ENCODE measurements at places on chromosomes 4 and X.

DNA sequence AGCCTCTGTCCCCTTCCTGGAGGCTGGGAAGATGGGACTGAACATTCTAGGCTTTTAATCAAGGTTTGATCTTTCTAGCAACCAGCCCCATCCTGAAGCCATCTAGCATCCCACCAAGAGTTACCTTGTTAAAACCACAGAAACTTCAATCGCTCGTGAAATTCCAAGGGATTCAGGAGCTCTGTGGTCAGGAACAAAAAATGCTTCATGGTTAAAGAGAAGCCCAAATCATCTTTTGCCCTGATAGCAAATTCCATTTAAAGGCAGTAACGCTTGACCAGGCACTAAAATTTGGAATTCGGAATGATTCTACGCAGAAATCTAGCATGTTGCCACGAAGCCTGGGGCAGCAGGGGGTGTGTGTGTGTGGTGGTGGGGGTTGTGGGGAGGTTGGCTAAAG lies 47.8 kb downstream of the CASP6 start:
- DNase-seq, result no peak

GRCh38 chr4:133143775-133144430 lies 5.2 kb upstream of the PCDH10 start:
- DNase-seq, result no peak

- no peak for DNase-seq
Measured at GRCh38 chrX:25976683-25977310, 161.3 kb upstream of the MAGEB18 start.

GRCh38 chr4:65456579-65456978 lies 213.7 kb downstream of the EPHA5 start:
- DNase-seq, result no peak

- no peak for DNase-seq
Measured at GRCh38 chr4:142925161-142925560, 79.1 kb upstream of the INPP4B start.

DNA sequence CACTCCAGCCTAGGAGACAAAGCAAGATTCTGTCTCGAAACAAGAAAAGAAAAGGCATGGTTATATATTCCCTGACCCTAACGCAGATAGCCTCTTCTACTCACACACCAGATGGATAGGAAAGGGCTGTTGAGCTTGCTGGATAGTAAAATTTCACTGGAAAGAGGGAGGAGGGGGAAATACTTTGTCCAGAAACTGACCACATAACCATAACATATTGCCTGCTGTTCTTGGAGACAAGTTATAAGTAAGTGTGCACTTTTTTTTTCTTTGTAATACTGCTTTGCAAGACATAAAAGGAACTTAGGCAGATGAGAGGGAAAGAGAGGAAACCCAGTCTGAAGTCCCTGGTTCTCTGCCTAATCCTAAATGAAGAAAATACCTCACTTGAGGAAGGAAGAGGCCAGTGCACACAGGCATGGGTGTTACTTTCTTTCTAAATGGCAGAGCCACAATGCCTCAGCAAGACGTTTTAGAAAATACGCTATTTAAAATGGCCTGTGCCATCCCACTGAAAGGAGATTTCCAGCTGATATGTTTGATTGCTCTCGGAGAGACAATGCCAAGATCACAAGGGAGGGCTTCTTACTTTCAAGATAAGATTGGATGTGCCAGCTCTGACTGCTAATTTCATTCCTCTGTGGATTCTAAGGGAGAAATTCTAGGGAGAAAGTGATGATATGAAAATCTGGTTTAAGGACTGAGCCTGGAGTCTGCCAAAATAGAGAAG lies 140.6 kb downstream of the DCTD start:
- DNase-seq, result no peak

GRCh38 chrX:152907084-152907651 lies 9.3 kb downstream of the ZNF185 start:
- no peak for DNase-seq

DNA sequence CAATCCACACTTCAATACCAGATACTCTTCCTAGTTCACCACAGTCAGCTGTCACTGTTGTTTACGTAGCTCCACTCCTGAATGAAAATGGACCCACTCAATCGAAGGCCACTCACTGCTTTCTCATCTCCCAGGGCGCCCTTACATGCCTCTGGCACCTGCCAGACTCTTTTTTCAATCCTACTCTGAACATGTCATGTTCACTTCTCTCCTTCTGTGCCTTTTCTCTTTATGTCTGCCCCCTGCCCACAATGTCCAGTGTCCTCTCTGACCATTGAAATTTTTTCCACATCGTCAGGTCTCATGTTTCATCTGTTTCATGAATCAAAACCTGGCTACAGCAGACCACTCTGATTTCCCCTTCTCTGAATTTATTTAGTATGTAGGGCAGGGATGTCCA lies 1.3 kb upstream of the MGAT4D start:
- no peak for DNase-seq

GRCh38 chrX:153443476-153444332 lies 2.2 kb downstream of the TREX2 start:
- DNase-seq, result no peak

DNA sequence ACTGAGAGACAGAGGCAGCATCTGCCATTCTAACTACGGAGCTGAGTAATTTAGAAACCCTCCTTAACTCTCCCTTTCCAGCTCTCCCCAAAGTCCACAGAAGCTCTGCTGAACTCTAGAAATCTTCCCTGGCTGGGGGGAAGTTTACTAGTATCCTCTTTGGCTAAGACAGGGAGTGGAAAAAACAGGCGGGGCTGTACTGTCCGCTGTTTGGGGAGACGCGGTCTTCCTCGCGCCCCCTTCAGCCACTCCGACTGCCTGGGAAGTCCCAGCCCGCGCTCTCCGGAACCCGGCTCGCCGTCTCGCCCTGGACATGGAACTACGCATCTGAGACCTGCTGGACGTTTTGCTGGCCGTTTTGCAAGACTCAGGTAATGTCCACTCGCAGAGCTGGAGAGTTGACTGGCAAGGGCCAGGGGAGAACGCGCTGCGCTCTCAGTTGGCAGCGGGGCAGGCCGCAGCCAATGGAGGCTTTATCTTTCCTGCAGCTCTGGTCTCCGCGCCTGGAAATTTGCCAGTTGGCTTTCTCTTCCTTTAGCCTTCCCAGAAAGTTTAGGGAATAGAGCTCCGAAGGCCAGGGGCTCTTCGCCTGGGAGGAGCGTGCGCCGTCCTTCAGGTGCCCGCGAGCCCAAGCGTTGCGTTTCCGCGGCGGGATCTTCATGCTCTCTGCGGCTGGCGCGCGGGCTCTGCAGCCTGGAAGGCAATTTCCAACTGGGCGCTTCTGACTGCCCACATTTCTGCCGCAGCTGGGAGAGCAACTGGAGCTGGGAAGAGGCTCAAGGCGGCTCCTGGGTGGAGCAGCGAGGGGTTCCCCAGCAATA lies 892 bp downstream of the IL1RAPL2 start:
- no peak for DNase-seq

GRCh38 chrX:13000301-13000811 lies 25.4 kb downstream of the TMSB4X start:
- no peak for DNase-seq

DNA sequence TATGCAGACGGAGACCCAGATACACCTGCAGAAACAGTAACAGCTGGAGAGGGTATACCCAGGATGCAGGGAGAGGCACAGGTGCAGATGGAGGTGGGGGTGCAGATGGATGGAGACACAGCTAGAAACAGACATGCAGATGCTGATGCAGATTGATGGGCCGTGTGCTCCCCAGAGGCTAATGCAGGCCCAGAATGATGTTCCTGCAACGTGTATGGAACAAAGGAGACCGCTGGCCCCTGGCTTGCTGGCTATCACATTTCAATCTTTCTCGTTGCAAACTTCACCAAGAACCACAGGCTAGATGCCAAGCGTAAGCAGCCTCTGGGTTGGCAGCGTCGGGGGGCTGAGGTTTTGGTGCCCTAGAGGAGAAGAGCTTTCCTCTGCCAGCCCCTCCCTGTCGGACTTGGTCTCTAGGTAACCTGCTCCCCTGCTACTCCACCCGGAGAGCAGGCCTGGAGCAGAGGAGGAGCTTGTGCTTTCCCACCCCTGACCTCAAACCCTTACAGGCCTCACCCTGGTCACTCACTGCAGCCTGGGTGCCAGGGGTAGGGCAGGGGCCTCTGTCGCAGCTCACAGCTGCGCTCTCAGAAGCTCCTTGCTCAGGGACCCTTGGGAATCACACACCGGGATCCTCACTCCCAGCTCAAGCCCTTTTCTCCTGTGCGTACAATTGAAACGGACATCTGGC lies 69.0 kb upstream of the PSAPL1 start:
- DNase-seq, result no peak

DNA sequence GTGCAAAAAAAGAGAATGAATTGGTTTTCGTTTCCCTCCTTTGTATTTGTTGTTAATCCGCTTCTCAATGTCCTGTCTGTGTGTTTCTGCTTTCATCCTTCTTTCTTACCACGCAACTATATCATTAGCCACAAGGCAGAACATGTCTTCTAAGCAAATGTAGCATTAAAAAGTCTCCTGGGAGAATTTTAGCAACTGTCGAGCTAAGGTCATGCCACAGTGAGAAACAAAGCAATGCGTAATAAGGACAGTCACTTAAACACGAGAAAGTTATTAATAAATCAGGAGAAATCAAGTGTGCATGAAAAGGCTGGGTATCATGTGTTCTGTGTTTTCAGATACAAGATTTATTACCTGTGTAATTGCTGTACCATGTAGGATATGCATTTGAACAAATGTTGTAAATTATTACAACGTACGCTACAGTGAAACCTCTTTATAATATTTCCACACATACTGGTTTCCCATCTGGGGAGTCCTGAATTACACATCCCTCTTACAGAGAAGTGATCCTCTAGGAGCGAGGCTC lies 890.8 kb downstream of the TRIML1 start:
- DNase-seq, result no peak

DNA sequence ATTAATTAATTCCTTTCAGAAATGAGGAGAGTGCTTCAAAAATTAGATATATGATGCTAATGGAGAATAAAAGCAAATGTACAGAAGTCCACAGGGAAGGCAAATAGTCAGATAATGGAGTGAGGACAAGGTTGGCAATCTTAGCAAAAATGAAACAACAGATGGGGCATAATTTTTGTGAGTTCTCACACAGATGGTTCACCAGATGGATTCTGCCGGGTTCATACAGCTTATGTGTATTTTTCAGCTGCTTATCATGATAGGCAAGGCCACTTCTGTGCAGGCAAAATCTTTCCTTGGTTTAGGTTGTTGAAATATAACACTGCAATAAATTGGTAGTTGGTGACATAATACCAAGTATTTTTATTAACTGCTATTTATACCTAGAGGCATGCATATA lies 1539.0 kb upstream of the IGFBP7 start:
- DNase-seq, result peak; percentile 31

- DNase-seq, result no peak
Measured at GRCh38 chr4:112550728-112551127, 34.7 kb upstream of the NEUROG2 start.

- no peak for DNase-seq
Measured at GRCh38 chr4:145487631-145488030, 6.0 kb downstream of the SMAD1 start.

- no peak for DNase-seq
Measured at GRCh38 chr4:54843946-54844345, 186.2 kb downstream of the KIT start.

DNA sequence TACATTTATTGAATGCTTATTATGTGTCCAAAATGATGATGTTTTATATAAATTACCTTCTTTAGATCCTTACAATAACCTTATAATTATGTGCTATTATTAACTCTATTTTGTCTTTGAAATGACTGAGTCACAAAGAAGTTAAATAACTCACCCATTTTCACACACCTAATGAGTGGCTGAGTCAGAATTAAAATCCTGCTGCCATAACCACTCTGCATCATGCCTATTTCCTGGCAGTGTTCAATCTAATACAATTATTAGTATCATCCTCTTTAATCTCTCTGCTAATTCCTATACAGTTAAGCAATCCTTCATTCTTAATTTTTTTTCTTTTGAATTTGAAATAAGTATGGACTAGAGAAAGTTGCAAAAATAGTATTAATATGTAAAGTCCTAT lies 342.9 kb downstream of the CFAP299 start:
- no peak for DNase-seq

DNA sequence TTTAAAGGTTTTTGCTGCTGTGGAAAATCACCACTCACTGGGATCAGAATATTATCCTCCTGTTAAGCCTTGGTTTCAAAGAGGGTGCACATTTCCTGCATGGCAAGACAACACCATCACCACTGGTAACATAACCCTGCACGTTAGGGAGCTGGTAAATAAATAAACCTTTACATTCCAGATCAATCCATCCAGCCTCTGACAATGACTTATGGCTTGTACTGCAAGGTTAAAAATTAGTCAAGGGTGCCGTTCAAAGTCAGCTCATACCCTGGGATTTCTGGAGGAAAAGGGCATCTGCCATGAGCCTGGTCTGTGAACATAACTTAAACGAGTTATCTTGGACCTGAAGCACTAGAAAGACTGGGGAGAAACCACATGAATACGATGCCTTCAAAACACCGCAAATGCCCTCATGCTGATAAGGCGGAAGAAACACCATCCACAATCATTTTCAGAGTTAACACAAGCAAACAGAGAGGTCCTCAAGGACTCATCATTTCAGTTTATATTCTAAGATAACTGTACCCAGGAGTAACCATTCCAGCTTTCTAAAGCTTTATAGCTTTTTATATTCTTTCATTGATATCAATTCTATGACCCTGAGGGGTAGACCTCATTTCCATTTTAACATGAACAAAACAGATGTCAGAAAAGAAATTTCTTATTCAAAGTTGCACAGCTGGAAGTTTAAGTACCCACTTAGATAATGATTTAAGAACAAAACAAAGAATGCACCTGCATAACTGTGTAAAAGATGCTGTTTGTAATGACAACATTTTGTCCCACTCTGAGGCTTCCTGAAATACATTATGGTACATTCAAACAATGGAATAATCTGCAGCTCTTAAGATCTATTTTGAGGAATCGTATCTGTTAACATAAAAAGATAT lies 103.1 kb downstream of the NPNT start:
- DNase-seq, result no peak

DNA sequence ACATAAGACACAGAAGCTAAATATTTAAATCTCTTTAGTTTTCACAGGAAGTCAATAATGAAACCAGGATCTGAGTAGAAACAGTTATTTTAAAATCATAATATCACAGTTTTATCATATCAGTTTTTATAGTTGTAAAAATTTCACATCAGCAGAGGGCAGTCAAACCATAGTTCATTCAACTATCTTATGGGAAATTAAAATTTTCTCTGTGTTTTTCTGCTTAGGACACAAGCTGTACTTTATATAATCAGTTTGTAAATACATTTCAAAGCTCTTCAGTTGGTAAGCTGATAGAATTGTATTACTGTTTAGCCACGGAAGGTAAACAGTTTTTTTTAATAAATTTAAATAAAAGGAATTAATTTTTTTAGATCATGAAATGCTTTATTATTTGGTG lies 204.8 kb upstream of the NUDT6 start:
- DNase-seq, result no peak

- no peak for DNase-seq
Measured at GRCh38 chrX:114344756-114345349, 239.0 kb upstream of the HTR2C start.

Measured in cerebellar nuclear complex (tissue), 1 donor.